ENCODE measurements at places on chromosomes 4 and X.

DNA sequence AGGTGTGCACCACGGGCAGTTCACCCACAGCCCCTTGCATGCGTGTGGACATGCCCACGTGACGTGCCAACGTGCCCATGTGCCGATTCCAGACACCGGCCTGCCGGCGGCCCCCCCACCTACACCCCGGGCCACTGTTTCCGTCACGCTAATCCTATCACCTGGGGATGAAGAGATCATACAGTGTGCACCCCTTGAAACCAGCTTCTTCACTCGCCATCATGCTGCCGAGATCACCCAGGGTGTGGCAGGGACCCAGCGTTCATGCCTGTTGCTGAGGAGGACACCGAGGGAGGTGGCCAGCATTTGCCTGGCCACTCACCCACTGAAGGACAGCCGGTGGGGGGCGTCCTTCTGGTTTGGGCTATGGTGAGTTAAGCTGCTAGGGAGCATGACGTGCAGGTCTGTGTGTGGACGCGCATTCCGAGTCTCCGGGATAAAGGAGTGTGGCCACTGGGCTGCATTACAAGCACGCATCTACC, 14.1 kb downstream of the CTBP1 start:
- no peak for DNase-seq

DNA sequence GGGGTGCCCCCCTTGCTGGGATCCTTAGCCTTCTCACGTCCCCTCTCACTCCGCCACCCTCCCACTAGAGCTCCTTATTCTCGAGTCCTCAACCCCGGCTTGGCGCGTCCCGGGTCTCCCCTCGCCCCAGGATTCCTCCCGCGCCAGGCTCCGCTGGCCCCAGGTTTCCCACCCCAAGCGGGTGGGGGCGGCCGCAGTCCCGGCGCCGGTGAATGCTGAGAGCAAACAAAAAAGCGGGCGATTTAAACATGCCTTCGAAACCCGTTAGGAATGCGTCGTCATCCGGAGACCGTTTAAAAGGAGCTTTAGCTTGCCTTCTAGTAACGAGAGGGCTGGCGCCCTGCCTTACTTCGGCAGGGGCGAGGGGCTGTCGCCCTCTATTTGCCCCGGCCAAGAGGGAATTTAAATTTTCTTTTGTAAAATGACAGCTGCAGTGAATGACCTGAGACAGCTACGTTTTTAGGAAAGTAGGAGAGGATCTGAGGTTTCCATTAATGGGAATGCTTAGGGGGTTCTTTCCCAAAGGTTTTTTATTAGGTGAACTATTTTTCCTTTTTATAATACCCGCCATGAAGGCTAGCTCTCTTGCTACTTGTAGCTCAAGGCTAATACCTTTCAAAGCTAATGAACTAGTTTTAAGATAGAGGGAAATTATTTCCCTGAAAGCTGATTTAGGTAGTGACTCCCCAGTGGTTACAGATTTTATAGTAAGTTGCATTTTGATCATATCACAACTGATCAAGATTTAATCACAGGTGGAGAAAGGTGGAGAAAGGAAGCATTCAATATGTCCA, 3.1 kb downstream of the JADE1 start:
- DNase-seq: peak; percentile 37

- DNase-seq: no peak
Measured at GRCh38 chrX:40085714-40086113, 12.0 kb downstream of the BCOR start.

GRCh38 chrX:39140581-39140980, 339.3 kb downstream of the MID1IP1 start:
- no peak for DNase-seq

DNA sequence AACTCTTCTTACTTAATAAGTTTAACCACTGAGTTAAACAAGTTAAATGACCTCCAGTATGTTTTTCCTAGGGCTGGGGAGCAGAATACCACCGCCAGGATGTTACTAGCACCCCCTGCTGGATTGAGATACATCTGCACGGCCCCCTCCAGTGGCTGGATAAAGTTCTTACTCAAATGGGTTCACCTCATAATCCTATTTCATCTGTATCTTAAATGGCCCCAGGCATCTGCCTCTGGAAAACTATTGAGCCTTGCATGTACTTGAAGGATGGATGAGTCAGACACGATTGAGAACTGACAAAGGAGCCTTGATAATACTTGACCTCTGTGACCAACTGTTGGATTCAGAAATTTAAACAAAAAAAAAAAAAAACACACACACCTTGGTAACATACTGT, 61.5 kb upstream of the MMAA start:
- peak; percentile 15 for DNase-seq

DNA sequence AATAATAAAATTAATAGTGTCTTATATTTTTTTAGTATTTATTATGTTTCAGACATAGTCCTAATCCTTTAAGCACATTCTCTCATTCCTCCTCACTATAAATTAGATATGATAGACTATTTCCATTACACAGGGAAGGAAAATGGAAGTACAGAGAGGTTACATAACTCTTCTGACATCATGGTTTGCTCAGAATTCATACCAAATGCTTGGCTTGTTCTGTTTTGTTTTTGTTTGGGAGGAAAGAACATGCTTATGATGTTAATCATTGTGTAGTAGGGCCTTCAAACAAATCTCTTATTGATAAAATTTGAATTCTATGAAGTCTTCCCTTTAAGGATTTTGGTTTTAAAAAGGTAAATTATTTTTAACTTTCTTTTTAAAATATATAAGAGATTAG, 59.5 kb downstream of the RXFP1 start:
- no peak for DNase-seq

- DNase-seq: no peak
Measured at GRCh38 chrX:16579517-16579916, 70.4 kb upstream of the S100G start.

GRCh38 chr4:27066591-27066990, 205.9 kb downstream of the STIM2 start:
- DNase-seq: no peak

DNA sequence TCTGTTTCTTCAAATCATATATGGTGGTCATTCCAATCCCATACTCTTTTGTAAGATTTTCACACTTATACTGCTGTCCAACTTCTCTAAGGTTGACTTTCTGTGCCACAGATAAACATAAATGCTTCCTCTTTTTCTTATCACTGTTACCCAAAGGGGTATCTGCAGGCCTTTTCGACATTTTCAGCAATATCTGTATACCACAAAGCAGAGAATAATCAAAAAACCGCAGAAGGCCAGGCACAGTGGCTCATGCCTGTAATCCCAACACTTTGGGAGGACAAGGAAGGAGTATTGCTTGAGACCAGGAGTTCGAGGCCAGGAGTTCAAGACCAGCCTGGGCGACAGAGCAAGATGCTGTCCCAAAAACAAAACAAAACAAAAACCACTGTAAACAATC, 3.1 kb upstream of the RFC1 start:
- DNase-seq: no peak

- no peak for DNase-seq
Measured at GRCh38 chr4:42676066-42676951, 19.4 kb upstream of the ATP8A1 start.

DNA sequence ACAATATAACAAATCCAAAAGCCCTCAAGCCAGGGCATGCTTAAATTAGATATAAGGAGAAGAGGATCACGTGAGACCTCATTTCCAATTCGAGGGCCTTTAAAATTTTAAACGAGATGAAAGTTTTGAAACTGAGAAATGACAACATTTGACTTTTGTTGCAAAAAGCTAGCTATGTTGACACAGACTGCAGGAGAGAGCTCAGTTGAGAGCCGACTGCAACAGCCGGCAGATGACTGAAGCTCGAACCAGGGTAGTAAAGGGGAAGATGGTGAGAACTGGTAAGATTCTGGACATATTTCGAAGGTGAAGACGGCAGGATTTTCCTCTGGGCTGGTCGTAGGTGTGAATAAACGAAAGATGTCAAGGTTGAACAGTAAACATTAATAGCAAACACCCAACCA, 773 bp downstream of the PRMT9 start:
- DNase-seq: no peak

DNA sequence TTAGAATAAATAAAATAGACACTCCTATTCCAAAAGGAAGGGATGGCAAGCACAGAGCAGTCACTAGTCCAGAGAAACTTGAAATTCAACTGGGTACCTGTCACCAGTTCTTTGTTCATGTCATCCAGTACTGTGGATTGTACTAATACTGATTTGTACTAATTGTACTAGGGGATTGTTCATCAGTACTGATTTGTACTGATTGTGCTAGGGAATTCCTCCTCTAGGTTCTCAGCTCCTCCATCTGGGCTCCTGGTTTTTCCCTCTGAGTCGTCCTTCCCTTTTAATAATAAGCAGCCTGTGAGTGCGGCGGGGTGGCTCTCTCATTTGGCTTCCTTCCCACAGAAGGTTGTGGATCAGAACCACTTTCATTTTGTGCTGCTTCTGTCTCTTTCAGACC, 31.0 kb upstream of the SOD3 start:
- no peak for DNase-seq

- DNase-seq: peak; percentile 29
Measured at GRCh38 chr4:40629401-40630334, at the start of gene RBM47. Gene RBM47, minus strand, starts transcription at chr4:40629864. Its CDS starts 190,971 bp downstream, at chr4:40438893.

DNA sequence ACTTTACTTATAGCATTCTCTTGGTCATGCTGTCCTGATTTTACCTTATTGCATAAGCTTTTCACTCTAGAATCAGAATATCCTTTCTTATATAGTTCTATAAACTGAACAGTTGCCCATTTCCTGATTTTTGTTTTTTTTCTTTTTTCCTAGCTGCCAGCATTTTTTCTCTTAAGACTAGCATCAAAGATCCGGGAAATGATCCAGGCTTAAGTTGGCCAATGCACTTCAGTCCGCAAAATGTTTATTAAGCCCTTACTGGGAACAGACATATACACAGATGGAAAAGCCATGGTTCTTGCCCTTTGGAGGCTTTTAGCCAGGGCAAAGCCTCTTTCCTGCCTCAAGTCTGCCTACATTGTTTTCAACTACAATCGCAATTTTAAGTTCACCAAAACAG, 10.1 kb upstream of the BMP2K start:
- DNase-seq: no peak

DNA sequence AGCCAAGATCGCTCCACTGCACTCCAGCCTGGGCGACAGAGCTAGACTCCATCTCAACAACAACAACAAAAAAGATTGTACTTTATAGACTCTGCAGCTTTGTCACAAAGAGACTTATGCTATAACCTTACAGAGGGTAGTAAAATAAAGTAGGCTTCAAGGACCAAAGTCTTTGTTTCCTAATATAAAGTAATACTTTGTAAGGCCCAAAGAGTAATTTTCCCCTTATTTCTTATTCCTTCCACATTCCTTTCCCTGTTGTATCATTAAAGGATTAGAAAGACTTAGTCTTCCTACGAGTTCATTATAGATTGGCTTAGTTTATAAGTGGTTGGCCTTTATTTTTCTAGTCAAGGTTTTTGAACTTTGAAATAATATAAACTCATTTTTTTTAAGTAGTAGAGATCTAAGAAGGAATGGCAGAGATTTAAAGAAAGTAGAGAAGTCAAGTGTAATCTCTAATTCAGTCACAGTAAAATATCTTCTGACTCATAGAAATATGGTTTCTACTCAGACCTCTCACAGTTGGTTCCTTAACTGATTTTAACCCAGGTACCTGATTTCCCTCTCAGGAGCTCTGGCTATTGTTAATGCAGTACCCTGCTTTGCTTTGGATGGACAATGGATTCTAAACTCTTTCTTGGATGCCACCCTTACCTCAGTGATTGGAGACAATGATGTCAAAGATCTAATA, 26.2 kb downstream of the YY2 start:
- DNase-seq: no peak

- DNase-seq: no peak
Measured at GRCh38 chr4:152677117-152677516, 2.7 kb downstream of the TMEM154 start.

- no peak for DNase-seq
Measured at GRCh38 chr4:116636917-116637316, 448.5 kb downstream of the TRAM1L1 start.

DNA sequence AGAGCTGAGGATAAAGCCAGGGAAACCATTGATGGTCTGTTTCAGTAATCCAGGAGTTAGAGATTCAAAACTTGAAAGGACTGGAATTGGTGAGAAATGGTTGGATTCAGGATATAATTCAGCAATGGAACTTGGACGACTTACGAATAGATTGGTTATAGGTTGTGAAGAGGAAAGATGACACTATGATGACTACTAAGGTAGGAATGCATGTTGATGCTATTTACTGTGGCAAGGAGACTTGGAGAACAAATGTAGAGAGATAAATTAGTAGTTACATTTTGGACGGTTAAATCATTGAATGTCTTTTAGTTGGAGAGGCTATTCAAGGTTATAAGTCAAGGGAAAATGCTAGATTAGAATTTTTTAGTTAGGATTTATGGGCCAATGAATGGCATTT, 365.4 kb upstream of the TECRL start:
- DNase-seq: no peak

DNA sequence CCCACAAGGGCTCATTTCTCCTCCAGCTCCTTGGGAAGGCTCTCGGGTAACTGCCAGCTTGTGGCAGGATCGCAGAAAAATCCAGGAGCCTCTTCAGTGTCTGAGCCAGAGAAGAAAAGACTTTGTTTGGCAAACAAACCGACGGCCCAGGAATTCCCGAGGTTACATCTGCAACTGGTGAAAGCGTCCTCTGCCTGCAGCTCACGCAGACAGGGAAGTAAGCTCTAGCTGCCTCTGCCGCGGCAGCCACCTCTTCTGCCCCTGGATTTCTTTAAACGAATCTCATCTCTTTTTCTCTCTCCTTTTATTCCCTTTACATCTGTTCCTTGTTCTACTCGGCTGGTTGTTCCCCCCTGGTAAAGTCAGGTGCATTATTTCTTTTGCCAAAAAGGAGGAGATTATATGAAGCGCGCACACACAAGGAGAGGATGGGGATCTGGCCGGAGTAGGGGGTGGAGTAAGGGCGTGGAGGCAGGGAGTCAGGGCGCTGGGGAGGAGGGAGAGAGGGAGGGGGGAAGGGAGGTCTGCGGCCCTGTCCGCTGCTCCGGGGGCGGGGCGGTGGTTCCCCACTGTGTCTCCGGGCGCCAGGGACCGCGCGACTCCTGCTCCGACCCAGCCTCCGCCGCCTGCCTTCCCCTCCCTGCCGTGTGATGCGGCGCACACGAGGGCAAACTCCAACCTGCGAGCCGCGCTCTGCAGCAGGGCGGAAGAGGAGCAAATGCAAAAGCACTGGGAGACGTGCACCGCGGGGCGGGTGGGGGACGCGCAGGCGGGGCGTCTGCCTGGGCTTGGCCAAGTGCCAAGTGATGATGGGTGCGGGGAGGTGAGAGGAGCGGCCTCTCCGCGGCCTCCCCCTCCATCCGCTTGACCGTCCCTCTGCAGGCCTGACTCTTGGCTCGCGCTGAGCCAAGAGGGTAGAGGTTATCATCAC, at the start of gene DCHS2:
DCHS2 (minus strand) TSS at position 459 of the 931 bp plus-strand sequence; CDS start at position 15, 444 bp downstream.
- no peak for DNase-seq

- DNase-seq: no peak
Measured at GRCh38 chr4:6626066-6626465, 14.4 kb upstream of the MRFAP1 start.

- DNase-seq: no peak
Measured at GRCh38 chr4:41535911-41536371, 2.0 kb upstream of the LIMCH1 start.

- no peak for DNase-seq
Measured at GRCh38 chr4:60948008-60948407, 252.1 kb upstream of the ADGRL3 start.

All from H54 (cell line).